ENCODE measurements at places on chromosomes 13 and 19.

DNA sequence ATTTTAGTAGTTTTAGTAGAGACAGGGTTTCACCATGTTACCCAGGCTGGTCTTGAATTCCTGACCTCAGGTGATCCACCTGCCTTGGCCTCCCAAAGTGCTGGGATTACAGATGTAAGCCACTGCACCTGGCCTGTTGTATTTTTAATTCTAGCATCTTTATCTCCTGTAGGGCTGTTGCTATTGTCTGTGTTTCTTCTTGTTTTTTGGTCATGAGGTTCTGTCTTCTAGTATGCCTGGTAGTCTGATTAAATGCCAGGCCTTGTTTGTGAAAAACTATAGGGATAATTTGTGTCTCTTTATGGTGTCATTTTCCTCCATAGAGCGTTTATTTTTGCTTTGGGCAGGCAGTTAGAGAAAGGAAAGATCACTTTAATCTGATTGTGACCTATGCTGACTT lies 3.1 kb downstream of the ARHGEF18 start:
- DNase-seq, result no peak

DNA sequence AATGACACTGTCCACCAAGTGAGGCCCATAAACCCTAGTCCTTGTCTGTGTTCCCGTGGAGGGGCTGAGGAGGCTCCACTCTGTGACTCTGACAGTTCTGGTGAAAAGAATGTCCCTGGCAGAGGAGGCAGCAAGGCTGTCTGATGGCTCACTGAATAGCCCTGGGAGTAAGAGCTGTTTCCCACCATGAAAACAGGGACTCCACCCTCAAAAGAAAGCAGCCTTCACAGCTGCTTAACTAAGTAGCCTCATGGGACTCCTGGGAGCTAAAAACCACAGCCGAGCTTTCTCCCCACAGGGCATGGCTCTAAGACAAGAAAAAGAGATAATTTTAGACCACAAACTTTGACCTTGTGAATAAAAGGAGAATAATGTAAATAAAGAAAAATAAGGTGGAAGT lies 135.1 kb upstream of the FRY start:
- DNase-seq, result no peak

DNA sequence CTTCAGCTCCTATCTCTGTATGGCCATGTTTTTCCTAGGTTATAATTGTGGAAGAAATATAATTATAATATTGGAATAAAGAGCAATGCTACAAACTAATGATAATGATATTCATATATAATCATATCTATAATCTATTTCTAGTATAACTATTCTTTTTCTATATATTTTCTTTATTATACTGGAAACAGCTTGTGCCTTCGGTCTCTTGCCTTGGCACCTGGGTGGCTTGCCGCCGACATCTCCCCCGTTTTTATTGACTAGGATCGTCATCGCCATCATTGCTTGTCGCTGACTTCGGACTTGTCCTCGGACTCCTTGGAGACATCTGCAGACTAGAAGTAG lies 24.2 kb downstream of the ZNF763 start:
- DNase-seq, result no peak

DNA sequence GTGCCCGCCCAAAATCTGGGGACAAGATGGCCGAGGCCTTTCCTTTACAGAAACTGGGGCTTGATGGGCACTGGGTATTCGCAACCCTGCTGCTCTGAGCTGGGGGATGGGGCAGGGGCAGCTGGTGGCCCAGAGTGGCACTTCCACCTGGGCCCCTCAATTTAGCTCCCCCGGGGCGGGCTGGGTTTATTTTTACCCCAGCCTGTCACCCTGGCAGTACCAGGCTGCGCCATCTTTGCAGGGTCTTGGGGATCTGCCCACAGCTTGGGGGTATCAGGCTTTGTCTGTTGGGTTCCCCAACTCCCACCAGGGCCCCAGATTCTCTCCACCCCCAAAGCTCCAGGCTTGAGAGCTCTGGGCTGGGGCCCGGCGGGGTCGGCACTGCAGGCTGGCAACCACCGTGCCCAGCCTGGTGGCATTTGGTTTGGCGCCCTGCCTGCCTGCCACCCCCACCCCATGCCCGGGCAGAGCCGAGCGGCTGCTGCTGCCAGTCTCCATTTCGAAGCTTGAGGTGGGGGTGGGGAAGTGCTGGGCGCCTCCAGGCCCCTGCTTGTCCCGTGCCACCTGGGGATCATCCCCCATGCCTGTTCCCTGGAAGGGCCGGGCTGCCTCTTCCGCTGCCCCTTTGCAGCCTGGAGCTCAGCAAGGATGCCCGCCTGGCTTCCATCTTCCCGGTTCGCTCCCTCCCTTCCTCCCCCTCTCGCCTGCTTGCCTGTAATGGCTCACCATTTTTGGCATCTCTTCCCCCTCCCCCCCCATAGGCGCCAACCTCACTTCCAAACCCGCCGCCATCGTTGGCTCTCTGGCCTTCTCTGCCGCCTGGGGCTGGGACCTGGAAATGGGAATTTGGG lies 11.4 kb downstream of the NFIX start:
- peak; percentile 57 for DNase-seq

DNA sequence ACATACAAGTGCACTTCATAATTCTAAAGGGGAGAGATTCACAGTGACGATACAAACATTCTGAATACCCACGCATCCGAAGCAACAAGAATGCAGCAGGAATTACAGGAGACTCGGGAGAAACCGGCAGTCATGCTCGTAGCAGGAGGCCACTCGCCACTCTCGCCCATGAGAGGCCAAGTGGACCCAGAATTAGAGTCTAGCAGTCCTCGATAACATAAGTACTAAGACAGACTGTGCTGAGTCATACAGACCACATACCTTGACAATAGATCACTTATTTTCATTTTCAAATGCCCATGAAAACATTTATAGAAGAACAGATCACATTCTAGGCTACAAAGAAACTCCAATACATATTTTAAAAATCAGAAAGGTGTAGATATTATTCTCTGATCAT lies 299.1 kb upstream of the TSHZ3 start:
- DNase-seq, result no peak

DNA sequence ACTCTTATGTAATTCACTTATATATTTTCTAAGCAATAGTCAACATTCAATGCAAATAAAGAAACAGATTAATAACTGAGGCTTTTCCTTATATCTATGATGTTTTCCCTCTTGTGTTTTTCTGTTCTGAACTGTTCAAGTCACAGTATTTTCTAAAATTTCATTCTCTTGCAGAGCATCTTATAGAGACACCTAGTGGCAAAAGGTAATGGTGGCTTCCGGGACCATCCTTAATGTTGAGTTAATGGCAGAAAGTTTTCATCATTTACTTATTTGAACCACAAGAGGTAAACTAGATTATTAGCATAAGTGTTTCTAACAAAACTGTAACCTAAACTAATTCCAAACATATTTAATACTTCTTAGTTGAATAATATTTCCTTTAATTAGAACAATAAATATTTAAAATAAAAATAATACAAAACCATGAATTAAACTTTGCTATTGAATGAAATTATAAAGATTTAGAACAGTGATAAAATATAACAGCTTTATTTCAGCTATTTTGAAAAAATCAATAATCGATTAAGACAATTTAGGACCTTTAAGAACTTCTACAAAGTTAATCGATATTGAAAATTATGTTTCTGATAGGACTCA lies 1.7 kb upstream of the SLITRK5 start:
- DNase-seq, result no peak

DNA sequence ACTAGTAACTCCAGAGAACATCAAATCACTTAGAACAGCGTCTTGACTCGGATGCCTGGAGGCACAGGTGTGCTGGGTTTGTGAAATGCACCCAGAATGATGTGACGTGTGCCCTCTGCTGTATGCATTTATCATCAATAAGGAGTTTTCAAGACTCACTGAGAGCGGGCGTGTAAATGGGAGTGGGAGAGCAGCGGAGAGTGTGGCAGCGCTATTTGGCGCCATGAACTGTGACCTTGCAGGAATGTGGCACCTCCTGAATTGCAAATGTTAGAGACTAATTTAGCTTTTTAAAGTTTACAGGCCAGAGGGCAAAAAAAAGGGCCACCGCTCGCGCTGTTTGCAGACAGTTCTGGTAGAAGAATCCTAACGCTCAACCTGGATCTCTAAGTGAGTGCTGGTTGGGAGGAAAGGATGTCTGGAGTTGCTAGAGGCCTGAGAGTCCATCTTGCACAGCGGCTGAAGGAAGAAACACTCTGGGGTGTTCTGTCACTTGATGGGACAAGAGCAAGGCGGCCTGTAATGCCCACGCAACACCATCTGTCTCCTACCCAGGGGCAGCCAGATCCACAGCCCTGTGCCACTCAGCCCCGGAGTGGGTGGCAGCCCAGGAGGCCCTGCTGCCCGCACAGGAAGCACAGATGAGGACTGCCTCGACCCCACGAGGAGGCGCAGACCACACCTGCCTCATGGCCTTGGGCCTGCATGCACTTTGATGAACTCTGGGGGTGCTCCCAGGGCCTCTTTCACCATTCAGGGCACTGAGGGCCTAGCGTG lies 19.7 kb downstream of the RANBP3 start:
- DNase-seq, result no peak

- DNase-seq, result no peak
Observed at GRCh38 chr13:24050796-24051715, 109.5 kb upstream of the SPATA13 start.
